Left renal pelvis (tissue), 4 donors: ENCODE measurements at places on chromosomes 12 and 14. TPM values are rescaled to one million over a fixed set of nuclear protein-coding genes. Genes with fewer than 3 reads are reported as not detected.
A peak's percentile ranks its signal among the peaks of the same experiment; 100 is the strongest.

- no peak for DNase-seq
These were observed 29.0 kb upstream of the AKAP6 start for GRCh38 chr14:32300136-32300535.

GRCh38 chr12:7695566-7696197 lies at the start of gene GDF3:
TSS of gene GDF3 (minus strand) at chr12:7695775. CDS start at chr12:7695728, 47 bp downstream.
- DNase-seq: peak; percentile 6

The KLHL42 gene
- 31.8 TPM for polyA plus RNA-seq

The RASAL1 gene
- polyA plus RNA-seq: 7.1 TPM

The CORO1C gene
- polyA plus RNA-seq: 65.7 TPM

The RPS26 gene
- 92.7 TPM for polyA plus RNA-seq

DNA sequence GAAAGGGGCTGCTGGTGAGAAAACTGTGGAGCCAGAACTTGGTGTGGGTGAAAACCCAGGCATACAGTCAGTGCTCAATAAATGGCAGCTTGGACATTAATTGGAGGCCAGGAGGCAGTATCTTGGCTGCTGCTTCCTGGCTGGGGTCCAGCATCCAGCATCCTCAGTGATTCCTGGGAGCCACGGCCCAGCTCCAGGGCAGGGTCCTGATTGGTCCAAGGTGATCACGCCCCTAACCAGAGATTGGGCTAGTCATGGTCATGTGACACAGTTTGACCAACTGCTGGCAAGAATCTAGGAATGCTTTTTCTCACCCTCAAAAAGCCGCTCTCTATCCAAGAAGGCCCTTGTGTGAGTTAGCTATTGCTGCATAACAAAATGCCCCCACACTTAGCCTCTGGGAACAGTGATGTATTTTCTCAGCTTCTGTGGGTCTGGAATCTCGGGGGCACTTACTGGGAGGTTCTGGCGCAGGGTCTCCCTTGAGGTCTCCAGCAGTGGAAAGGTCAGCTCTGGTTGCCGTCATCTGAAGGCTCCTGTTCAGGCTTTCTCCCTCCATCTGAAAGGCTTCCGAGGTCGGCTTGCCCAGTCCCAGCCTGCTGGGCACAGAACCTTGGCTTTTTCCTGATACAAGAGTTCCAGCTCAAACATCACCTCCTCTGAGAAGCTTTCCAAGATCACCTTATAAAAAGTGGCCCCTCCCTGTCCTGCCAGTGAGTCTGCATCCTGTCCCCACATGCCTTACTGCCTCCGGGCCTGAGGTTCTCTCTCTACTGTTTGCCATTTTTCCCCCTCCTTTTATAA lies 119.2 kb upstream of the NCOR2 start:
- no peak for DNase-seq

- DNase-seq: no peak
These were observed 38.3 kb downstream of the FNTB start for GRCh38 chr14:65024957-65025356.

The TPPP2 gene
- 2.8 TPM for polyA plus RNA-seq

GRCh38 chr12:45668641-45669040 lies 60.9 kb upstream of the ARID2 start:
- DNase-seq: no peak

DNA sequence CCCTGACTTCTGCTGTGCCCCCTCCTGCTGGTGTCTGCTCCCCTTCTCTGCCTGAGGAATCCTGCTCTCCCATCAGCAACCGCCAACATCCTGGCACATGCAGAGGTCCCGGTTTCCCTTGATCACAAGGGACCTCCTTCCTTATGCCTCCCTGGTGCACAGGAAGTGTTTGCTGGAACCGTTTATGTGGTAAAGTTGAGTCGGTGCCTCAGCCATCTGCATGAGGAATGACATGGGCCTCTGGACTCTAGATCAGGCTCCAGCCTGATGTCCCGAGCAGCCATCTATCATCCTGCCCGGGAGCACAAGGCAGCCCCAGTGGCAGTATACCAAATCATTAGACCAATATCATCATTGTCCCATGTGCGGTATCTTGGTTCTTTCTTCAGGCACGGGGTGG lies 90.4 kb downstream of the BORCS5 start:
- DNase-seq: no peak

DNA sequence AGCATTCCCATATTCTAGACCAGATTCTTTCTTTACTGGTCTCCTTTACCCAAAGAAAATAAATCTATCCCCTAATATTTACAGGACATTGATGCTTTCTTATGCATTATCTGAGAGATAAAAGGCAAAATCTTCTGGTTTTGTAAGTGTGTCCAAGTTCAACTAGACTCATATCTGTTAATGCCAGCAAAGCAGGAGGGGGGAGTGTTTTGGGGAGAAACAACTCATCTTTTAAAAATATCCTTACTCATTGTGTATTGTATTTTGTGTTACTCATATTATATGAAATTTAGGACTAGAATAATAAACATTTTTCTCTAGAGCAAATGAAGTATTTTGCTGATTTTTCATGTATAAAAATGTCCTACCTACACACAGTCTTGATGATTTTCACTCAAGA lies 54.8 kb downstream of the SAMD4A start:
- DNase-seq: no peak

- DNase-seq: no peak
These were observed 104.4 kb downstream of the DAD1 start for GRCh38 chr14:22484632-22485031.

- no peak for DNase-seq
These were observed 184.3 kb downstream of the CCDC91 start for GRCh38 chr12:28374556-28374955.

- DNase-seq: no peak
These were observed at the start of gene TAS2R14 for GRCh38 chr12:10939163-10939562. TSS of gene TAS2R14 (minus strand) at chr12:10939263. CDS start at chr12:10939207, 56 bp downstream.

The APOF gene
- polyA plus RNA-seq: 0.13 TPM

The FLRT2 gene
- polyA plus RNA-seq: 184 TPM
